ENCODE measurements at places on chromosomes 6 and 20. TPM values are rescaled to one million over a fixed set of nuclear protein-coding genes. Genes with fewer than 3 reads are reported as not detected.

Gene GLP1R
- total RNA-seq: not detected

Gene THBD
- 1.2 TPM for total RNA-seq

Gene LST1
- not detected for total RNA-seq

Gene FANCE
- total RNA-seq: 3.7 TPM

Gene BTNL2
- not detected for total RNA-seq

Gene RBPJL
- total RNA-seq: not detected

Gene ADGRB3
- 0.43 TPM for total RNA-seq

Gene HAO1
- total RNA-seq: not detected

Gene RFX6
- total RNA-seq: not detected

Gene ULBP2
- total RNA-seq: 2.6 TPM

Gene POPDC3
- 8.2 TPM for total RNA-seq

Gene MICB
- total RNA-seq: 8.2 TPM

Gene TRIM15
- not detected for total RNA-seq

Gene DSN1
- total RNA-seq: 6.4 TPM

Gene SYTL3
- total RNA-seq: 4.2 TPM

Gene CENPW
- 6.0 TPM for total RNA-seq

Gene GGTLC1
- not detected for total RNA-seq

Gene TAF11
- 14.2 TPM for total RNA-seq

Gene PNLDC1
- not detected for total RNA-seq
